Non-pigmented ciliary epithelial cell (primary cell): ENCODE measurements at places on chromosomes 3 and 15.

DNA sequence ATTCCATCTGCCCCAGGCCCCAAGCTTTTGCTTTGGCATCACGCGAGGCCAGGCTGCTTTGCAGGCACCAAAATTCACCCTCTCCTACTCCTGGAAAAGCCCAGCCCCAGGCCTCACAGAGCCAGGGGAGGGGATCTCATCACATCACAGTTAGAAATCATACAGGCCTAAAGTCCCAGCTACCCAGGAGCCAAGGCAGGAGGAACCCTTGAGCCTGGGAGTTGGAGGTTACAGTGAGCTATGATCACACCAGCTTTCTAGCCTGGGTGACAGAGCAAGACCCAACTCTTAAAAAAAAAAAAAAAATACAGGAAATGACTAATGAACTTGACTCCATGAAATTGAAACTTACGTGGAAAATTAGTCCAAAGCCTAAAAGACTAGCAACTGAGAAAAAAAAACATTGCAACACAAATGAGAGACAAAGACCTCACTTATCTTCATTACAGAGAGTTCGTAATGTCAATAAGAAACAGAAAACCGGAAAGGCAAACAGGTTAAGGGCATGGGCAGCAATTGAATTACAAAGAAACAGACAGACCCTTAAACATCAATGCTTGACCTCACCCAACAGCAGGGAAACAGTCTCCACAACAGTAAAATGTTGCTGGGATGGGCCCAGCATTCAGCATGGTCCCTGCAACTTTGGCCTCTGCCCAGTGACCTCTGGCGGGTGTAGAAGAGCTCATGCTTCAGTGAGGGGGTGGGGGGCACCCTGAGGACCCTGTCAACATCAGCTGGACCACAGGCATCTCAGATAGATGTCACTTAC lies 151.5 kb downstream of the LRRK1 start:
- DNase-seq: peak; percentile 63

DNA sequence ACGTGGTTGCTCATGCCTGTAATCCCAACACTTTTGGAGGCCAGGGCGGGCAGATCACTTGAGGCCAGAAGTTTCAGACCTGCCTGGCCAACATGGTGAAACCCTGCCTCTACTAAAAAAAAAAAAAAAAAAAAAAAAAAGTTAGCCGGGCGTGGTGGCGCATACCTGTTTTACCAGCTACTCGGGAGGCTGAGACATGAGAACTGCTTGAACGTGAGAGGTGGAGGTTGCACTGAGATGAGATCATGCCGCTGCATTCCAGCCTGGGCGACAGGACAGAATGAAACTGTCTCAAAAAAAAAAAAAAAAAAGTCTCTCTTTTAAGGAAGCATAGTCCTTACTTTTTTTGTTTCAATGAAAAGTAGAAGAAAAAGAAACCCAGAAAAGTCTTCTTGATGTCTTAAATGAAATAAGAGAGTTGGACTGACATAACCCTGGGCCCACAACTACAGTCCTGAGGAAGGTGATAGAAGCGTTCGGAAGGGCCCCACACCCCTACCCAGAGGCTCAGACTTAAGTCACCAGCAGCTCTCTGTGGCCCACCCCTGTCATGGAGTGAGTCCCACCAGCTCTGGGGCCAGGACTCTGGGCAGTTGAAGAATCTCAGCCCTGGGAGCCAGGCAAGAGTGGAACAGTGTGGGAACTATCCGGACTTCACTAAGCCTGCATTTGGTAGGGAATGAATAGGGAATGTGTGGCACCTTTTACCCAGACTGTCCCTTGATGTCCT lies 2.6 kb downstream of the NME9 start:
- DNase-seq: no peak

DNA sequence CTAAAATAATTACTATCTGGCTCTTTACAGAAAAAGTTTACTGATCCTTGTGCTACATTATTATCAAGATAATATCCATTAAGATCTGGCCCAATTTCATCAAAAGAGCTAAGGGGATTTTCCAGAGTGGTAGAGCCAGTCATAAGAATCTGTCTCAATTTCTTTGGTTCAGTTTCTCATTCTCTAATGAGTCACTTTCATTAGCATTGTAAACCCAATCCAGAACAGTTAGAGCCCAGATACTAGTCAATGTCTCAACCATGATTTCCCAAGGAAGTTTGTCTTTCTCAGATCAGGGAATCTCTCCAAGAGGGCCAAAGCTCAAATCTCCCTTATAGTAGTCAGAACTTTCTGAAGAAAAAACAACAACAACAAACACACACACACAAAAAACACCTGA lies 131.1 kb upstream of the PPP2R3A start:
- no peak for DNase-seq

DNA sequence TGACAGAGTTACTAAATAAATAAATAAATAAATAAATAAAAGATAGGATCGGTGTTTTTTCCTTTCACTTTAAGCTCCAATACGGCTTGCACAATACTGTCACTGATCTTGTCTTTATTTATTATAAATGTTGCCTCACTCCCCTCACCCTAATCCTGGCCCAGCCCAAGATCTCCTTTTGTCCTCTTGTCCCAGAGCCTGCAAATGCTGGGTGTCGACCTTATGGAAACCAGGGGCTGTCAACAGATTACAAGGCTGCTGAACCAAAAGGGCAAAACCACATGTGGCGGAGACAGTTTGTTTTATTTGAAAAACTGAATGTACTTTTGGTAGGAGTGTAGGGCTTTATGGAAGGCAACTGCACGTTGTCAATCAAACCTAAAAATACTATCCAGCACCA lies 75.9 kb downstream of the RFTN1 start:
- DNase-seq: no peak

- no peak for DNase-seq
Observed at GRCh38 chr3:42988097-42988496, 9.0 kb downstream of the GASK1A start.
